ENCODE measurements at places on chromosomes 5 and 9.

- no peak for DNase-seq
Observed at GRCh38 chr5:143865426-143866025, 53.6 kb downstream of the HMHB1 start.

DNA sequence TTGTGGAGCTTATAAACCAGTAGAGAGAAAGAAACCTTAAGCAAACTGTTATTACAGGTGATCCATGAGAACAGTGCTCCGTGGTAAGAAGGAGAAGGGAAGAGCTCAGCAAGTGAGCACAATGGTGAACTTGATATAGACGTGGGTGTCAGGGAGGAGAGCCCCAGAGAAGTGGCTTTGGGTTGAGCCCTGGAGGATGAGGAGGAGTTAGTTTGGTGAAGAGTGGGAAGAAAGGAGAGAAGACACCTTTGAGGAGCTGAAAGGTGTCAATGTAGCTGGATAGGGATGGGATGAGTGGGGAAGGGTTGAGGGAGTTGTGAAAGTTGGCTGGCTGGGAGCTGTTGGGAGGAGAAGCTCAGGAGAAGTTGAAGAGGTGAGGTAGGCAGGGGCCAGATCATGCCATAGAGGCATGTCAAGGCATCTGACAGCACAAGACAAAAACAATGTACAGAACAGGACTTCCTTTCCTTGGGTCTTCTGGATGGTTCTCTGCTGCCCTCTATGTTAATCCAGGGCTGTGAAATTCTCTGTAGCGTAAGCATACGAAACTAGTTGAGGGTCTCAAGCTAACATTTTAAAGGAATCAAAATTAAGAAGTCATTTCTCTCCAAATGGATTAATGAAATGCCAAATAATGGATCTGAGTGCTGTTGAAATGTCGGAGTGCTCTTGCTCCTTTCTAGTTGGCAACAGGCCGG is 501.9 kb downstream of the KDM4C start:
- no peak for DNase-seq

DNA sequence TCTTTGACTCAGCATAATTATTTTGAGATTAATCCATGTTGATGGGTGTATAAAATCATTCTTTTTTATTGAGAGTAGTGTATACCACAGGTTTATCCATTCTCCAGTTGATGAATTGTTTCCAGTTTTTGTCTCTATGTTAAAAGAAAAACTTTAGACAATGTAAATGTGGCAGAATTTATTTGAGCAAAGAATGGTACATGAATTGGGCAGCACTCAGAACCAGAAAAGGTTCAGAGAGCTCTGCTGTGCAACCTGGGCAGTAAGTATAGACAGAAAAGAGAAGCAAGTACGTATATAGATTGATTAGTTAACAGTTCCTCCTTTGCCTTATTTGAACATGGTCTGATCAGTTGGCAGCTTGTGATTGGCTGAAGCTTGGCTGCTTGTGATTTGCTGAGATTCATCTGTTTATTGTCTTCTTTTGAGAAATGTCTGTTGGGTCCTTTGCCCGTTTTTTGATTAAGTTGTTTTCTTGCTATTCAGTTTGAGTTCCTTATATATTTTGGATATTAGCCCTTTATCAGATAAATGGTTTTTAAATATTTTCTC is 41.4 kb downstream of the CDC42SE2 start:
- no peak for DNase-seq

DNA sequence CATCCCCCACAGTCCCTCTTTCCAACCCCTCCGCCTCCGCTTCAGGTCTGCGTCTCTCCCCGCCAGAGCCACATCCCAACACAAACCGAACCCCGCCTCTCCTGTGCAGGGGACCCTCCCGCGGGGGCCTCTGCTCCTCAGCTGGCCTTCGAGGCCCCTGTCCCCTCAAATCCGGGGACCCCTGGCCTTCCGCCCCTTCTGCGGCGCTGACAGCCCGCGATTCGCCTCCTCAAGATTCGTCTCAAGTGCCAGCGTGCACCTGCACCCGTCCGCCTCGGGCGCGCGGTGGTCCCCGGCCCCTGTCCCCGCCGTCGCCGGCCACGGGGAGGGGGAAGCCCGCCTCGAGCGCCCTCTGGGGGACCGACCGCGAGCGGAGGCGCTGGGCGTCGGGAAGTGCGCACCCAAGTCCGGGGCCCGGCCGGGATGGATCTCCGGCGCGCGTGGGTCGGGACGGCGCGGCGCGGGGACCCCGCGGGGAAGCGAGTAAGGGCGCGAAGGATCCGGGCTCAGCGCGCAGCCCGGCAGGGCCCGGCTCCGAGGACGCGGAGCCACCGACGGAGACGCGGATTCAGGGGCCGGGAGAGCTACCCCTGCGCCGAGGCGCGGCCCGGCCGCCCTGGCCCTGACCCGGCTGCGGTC is 623 bp downstream of the FLT4 start:
- DNase-seq, result peak; percentile 56

DNA sequence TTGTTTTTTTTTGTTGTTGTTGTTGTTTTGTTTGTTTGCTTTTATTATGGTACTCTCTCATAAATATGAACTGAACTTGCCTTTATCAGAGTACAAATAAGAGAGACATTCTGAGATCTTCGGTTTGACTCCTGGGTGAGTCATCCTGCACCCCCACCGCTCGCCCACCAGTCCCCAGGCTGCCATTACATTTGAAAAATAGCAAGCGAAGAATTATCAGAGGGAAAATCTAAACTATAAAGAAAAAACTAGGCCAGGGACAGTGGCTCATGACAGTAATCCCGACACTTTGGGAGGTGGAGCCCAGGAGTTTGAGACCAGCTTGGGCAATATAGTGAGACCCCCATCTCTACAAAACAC is 122.1 kb upstream of the MAP3K1 start:
- DNase-seq, result no peak

Measured in GM13977 (cell line).